SK-MEL-5 (cell line): ENCODE measurements at places on chromosomes 7 and 10.
A peak's percentile ranks its signal among the peaks of the same experiment; 100 is the strongest.

- DNase-seq: no peak
Measured at GRCh38 chr10:118585794-118586193, 9.7 kb downstream of the PRLHR start.

DNA sequence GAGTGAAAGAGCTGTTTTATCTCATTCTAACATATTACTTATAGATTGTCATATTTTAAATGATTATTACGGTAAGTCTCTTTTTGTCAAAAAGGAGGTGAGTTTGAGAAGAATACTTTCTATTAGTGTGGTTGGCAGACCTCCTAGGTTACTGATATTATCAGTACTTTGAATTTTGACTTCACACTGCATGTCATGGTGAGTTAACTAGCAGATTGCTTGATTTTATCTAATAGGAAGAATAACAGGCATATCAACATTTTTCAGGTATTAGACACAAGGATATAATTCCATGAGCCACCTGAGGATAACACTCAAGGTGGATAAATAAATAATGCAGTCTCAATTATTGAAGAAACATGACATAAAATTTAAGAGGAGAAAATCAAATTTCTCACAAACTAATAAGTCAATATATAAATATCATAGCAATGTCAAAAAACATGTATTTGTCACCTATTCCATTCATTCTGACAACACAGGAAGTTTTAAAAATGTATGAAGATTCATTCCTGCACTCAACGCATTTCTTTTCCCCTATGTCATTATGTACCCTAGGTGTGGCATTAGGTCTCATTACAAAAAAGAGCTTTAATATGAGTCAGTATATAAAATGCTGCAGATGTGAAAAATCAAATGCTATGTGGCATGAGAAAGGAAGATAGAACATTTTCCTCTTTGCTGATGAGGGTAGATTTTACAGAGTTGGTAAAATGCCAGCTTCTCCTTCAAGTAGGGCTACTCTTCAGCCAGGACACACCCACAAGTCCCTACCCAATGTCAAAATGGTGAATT, 1621.6 kb downstream of the REEP3 start:
- DNase-seq: no peak

- peak; percentile 74 for DNase-seq
Measured at GRCh38 chr7:82605247-82605864, 161.8 kb upstream of the CACNA2D1 start.

- peak; percentile 62 for DNase-seq
Measured at GRCh38 chr7:19587291-19587690, 121.5 kb downstream of the POLR1F start.

DNA sequence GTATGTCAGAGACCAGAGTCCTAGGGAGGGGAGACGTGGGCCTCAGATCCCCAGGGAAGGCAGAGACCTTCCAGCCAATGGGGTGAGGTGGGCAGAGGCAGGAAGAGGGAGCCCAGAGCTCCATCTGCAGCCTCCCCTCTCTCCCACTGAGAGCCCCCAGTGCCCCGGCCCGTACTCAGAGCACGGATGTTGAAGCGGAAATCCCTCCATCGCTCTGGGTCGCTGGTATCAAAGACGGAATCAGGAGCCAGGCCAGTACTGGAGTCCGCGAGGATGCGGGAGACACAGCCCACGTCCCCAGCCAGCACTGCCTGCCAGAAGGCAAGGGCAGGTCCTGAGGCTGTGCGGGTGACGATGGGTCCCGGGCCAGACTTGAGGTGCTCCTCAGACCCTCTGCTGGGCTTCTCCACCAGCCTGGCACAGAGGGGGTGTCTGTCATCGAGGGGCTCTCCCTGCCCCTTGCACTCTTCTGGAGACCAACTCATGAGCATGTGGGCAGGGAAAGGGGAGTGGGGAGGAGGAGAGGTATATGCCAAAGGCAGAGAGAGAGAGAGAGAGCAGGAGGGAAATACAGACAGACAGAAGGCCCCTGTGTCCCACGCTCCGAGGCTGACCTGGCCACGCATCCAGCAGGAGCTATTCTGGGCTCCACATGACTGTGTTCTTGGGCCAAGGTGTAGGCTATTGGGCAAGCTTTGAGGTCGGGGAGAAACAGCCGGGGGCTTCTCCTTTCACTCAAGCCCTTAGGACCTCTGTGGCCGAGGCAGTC, at the start of gene ASB10:
TSS of gene ASB10 (minus strand) at position 611 of the 769 bp plus-strand sequence. CDS start at position 491, 120 bp downstream.
- DNase-seq: no peak

GRCh38 chr7:131949659-131950058, 393.2 kb upstream of the PODXL start:
- DNase-seq: no peak

GRCh38 chr10:102397222-102398171, 2.0 kb downstream of the NFKB2 start:
- DNase-seq: no peak

GRCh38 chr10:57014758-57015157, 653.7 kb upstream of the ZWINT start:
- DNase-seq: no peak

- DNase-seq: no peak
Measured at GRCh38 chr10:35559416-35559815, 45.7 kb upstream of the GJD4 start.

GRCh38 chr10:70583669-70584037, 18.9 kb downstream of the PRF1 start:
- DNase-seq: no peak

DNA sequence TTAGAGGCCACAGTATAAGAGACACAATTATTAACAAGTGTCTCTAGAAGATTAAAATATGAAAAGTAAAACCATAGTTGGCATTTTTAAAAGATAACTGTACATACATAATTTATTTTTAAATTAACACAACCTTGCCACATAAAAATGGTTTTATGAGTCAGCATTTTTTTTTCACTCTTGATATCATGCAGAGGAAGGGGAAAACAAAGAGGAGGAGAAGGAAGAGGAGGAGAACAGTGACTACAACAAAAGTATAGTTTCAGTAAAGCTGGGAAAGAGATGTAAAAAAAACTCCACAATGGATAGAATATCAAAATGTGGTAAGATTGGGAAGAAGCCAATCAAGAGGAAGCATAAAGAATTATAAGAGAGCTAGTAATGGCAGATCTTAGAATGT, 34.0 kb downstream of the CH25H start:
- no peak for DNase-seq

GRCh38 chr7:121175826-121176225, 153.0 kb upstream of the WNT16 start:
- no peak for DNase-seq

DNA sequence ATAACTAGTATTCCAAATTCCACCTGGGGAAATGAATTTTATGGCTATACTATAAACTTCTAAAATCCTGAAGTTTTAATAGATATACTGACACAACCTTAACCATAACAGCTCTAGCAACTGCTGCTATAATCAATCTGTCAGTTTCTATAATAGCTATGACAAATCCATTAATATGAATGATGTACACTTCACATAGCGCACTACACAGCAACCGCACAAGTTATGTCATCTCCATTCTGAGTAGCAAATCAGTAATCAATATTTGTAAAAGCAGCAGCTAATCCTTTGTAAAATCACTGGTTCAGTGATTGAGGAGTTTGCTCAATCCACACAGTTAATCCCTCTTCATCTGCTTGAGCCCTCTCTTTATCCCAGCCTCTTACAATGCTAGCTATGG, 105.3 kb downstream of the SKAP2 start:
- DNase-seq: no peak

DNA sequence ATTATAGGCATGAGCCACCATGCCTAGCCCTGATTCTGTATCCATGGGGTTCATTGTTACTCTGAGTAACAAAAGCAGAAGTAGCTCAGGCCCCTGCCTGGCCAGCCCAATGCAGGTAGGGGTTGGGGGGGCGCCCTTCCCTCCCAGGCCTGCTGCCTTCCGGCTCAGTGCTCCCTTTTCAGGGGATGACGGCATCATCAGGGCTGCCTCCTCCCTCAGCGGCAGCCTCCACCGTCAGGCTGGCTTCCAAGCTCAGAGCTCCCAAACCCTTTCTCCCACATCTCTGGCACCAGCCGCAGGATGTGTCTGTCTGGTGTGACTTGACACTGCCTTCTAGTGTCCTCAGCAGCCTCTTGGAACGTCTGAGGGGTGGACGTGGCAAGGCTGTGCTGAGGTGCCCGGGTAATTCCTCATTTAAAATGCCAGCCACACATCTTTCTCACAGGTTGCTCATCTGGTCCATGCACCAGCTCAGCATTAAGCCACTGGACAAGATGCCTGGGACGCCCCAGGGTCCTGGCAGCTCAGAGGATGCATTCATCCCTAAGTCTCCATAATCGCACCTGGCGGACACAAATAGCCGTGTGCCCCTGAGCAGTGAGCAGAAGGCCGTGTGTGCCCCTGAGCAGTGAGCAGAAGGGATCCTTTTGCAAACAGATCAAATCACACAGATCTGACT, 38.2 kb downstream of the PAPOLB start:
- no peak for DNase-seq

DNA sequence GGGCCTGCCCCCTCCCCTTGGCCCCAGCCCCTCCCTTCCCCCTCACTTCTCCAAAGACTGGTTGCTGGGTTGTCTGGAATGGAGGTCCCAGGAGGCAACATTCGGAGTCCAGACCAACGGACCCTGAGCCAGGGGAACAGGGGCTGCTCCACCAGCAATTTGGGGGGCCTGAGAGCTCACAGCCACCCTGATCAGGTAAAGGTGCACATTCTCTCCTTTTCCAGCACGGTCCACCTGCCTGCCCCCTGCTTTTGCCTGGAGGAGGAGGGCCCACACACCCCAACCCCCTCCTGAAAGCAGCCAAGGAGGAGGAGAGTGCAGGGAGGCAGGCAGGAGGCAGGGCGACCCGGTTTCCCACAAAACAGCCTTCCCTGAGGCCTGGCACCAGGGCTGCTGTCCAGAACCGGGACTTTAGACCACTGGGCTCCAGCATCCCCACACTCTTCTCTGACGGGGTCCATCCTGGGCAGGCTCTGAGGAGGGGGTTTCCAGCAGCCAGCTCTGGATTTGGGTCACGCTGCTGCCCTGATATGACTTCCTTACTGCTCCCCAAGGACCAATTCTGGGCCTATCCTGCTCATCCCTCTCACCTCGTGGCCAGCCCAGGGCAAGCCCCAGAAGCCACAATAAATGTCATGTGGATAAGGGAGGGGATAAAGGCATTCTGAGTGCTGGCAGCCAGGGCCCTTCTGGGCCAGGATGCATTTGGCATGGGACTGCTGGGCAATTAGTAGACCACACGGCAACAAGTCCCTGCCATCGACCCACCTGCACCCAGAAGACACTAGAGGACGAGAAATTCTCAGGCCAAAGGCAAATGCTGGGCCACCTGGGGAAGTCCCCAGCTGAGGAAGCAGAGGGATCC, 1.1 kb upstream of the CAMK2B start:
- DNase-seq: peak; percentile 24

- DNase-seq: no peak
Measured at GRCh38 chr7:41869091-41869490, 166.2 kb upstream of the INHBA start.
